Bronchial epithelial cell (primary cell): ENCODE measurements at places on chromosomes 2 and 18. TPM values are rescaled to one million over a fixed set of nuclear protein-coding genes. Genes with fewer than 3 reads are reported as not detected.

- no peak for DNase-seq
Observed at GRCh38 chr2:23111263-23111662, 273.7 kb upstream of the KLHL29 start.

DNA sequence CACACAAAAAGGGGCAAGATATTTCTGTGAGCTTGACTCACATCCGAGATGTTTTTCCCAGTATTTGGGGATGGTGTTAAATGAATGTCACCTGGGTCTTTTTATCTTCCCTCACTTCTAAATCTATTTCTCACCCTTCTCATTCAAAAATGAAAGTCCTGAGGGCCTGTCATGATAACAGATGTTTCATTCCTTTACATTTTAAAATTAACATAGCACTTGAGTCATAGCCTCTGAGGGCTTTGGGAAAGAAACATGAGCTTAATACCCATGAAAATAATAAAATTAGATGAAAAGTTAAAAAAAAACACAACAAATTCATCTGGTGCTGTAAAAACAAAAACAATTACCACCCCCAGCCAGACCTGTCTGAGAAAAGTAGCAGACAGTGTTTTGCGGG, 226.7 kb downstream of the HNMT start:
- no peak for DNase-seq

GRCh38 chr2:178304333-178304732, 110.0 kb downstream of the OSBPL6 start:
- DNase-seq: no peak

DNA sequence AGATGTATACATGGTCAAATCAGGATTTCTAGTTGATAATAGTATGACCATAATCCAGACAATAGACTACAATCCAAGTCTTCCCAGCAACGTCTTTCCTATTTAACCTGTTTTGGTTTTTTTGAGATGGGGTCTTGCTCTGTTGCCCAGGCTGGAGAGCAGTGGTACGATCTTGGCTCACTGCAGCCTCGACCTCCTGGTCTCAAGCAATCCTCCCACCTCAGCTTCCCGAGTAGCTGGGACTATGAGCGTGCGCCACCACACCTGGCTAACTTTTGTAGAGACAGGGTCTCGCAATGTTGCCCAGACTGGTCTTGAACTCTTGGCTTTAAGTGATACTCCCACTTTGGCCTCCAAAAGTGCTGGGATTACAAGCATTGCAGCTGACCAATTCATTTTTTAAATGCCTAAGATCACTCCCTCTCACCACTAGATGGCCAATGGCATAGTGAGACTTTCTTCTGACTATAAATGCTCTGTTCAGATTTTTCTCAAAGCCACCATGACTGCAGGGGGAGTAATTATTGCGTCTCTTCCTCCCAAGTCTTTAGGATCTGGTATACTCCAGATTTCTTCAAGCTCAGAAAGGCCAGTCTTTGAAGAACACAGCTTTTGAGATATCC, 47.6 kb downstream of the HNRNPLL start:
- peak; percentile 17 for DNase-seq

- DNase-seq: no peak
Observed at GRCh38 chr2:127675331-127676261, at the start of gene LIMS2. Gene LIMS2, minus strand, starts transcription at chr2:127675530. Its CDS starts 506 bp downstream, at chr2:127675024.

The GPR17 gene
- total RNA-seq: not detected in 2 replicates
